ENCODE measurements at places on chromosomes 1 and 21. TPM values are rescaled to one million over a fixed set of nuclear protein-coding genes. Genes with fewer than 3 reads are reported as not detected.

Gene TMEM39B
- 6.2 TPM for total RNA-seq

Gene LCE2B
- total RNA-seq, result not detected

Gene ENTREP3
- 77.9 TPM for total RNA-seq

- no peak for DNase-seq
- H3K27ac ChIP-seq, result no peak overlapping the region
- no peaks in the 10 kb centered on the region for H3K27me3 ChIP-seq
- H3K4me1 ChIP-seq, result no peaks in the 10 kb centered on the region
- H3K36me3 ChIP-seq, result peaks cover 94% of the 10 kb centered on the region
These were observed 19.1 kb downstream of the CHRNB2 start for GRCh38 chr1:154586641-154587040.

GRCh38 chr1:101632548-101633272 lies 364.0 kb downstream of the OLFM3 start:
- no peaks in the 10 kb centered on the region for H3K27me3 ChIP-seq
- DNase-seq, result no peak
- no peak overlapping the region for H3K4me3 ChIP-seq
- no peak overlapping the region for H3K27ac ChIP-seq

- DNase-seq, result no peak
- no peak within 1 kb of the TSS for H3K4me3 ChIP-seq
- H3K27me3 ChIP-seq, result no peaks in the 10 kb centered on the region
These were observed at the start of gene CLEC20A for GRCh38 chr1:178496410-178497135. TSS of gene CLEC20A (minus strand) at chr1:178496964. CDS start at chr1:178496939, 25 bp downstream.

Gene TGFB2
- total RNA-seq, result 1.2 TPM

DNA sequence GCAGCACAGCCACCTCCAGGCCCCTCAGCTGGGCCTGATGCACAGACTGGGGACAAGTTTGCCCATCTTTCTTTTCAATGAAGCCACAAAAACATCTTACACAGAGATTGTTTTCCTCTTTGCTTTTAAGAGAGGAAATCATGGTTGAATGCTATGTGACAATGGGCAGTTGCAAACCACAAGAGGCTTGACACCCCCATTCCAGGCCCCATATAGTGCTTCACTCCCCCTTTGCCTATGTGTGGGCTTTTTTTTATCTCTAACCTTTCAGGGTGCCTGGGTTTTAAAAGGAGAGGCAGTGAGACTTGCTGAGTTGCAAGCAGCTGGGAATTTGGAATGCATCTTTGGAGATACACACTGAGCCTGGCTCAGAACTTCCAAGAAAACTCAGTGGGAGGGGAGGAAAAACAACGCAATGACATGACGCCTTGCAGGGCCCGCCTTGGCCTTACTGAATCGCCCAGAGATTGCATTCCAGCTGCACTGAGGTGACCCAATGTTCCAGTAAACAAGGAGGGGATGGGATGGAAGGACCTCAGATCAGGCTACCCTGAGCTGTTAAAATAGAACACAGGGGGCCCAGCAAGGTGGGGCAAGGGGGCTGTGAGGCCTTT lies 145.2 kb upstream of the ZNF648 start:
- H3K27me3 ChIP-seq, result no peaks in the 10 kb centered on the region
- peak; percentile 38 for DNase-seq
- no peaks in the 10 kb centered on the region for H3K36me3 ChIP-seq
- H3K4me3 ChIP-seq, result no peak overlapping the region
- peak overlapping the region; percentile 74 for H3K27ac ChIP-seq

- H3K27me3 ChIP-seq, result no peaks in the 10 kb centered on the region
- peaks cover 14% of the 10 kb centered on the region for H3K4me1 ChIP-seq
- DNase-seq, result no peak
- H3K4me3 ChIP-seq, result no peak overlapping the region
These were observed 113.4 kb downstream of the SPSB1 start for GRCh38 chr1:9406111-9406510.

Gene DENND1B
- total RNA-seq, result 15.2 TPM

Gene FAM72D
- 0.58 TPM for total RNA-seq

- H3K36me3 ChIP-seq, result no peaks in the 10 kb centered on the region
- no peaks in the 10 kb centered on the region for H3K27me3 ChIP-seq
- H3K4me1 ChIP-seq, result no peaks in the 10 kb centered on the region
- no peak overlapping the region for H3K27ac ChIP-seq
- no peak for DNase-seq
- no peak overlapping the region for H3K4me3 ChIP-seq
These were observed 2217.1 kb downstream of the NCAM2 start for GRCh38 chr21:23215261-23215660.

Data from stomach (tissue), 19 donors.